A549 treated with DMSO at 1 μM for 4 hours (cell line): ENCODE measurements at places on chromosomes 16 and 17. TPM values are rescaled to one million over a fixed set of nuclear protein-coding genes. Genes with fewer than 3 reads are reported as not detected.

The CMTM2 gene
- not detected in 5 replicates for total RNA-seq

The TXNDC11 gene
- total RNA-seq, result 35.1 to 40.1 TPM (median 37.7 TPM) in 5 replicates

The CCDC40 gene
- total RNA-seq, result 5.2 to 7.8 TPM (median 6.5 TPM) in 5 replicates

The TMEM238L gene
- total RNA-seq, result not detected in 5 replicates
